HFFc6 (cell line): ENCODE measurements at places on chromosomes 5 and 9. TPM values are rescaled to one million over a fixed set of nuclear protein-coding genes. Genes with fewer than 3 reads are reported as not detected.

DNA sequence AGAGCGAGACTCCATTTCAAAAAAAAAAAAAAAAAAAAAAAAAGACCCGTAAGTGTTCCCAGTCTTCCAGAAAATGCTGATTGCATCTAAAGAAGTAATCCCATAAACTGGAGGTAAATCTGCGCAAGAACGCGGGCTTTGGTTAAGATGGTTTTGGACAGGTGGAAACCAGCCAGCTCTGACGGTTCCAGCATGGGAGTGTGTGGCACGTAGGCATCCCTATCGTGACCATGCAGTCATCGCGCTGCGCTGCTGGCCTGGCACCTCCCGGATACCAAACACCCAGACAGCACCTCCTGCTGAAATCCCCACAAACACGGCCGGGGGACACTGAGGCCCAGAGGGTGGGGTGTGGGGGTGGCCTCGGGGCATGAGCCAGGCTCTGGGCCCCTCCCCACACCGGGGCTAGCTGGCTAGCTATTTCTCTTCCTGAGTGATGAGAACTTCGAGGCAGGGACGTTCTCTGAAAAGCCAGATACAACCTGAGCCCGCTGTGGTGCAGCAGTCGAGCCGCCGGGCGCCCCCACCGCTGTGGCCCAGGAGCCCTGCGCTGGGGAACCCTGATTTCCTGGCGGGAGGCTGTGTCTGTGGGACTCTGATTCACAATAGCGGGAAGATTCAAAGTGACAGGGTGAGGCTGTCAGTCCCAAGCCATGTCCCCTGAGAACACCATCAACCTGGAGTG is 32.2 kb upstream of the NOTCH1 start:
- no peak overlapping the region for H3K27ac ChIP-seq
- peaks cover 4% of the 10 kb centered on the region for H3K27me3 ChIP-seq
- no peak overlapping the region for H3K4me3 ChIP-seq

ORM2 gene
- total RNA-seq: not detected in 3 replicates

DNA sequence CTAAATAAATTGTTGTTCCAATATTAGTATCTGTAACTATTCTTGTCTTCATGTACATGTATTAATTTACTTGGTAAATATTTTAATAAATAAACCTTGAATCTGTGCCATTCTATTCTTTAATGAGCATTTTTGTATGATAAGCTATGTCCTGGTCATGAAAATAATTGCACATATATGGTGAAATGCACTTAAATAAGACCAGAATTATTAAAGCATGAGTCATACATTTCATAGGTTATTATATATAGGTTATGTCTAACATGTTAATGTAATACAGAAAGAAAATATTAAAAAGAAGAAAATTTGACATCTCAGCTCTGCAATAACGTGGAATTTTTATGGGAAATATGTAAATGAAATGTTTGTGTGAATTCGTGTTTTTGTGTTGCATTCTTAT is 1168.1 kb downstream of the TAF11L14 start:
- H3K4me3 ChIP-seq: no peak overlapping the region
- H3K27ac ChIP-seq: no peak overlapping the region
- no peak for DNase-seq
- no peaks in the 10 kb centered on the region for H3K36me3 ChIP-seq

GRCh38 chr5:9924614-9925013 is 294.5 kb upstream of the TAS2R1 start:
- H3K4me1 ChIP-seq: peaks cover 58% of the 10 kb centered on the region
- H3K27ac ChIP-seq: peak overlapping the region; percentile 96
- H3K4me3 ChIP-seq: peak overlapping the region; percentile 49; the same call in 1 of the 2 replicates
- peaks cover 11% of the 10 kb centered on the region for H3K36me3 ChIP-seq

GRCh38 chr5:148805326-148806290 is 20.8 kb upstream of the ADRB2 start:
- H3K27me3 ChIP-seq: no peaks in the 10 kb centered on the region; the same call in 1 of the 2 replicates
- no peak overlapping the region for H3K4me3 ChIP-seq
- H3K4me1 ChIP-seq: peaks cover 71% of the 10 kb centered on the region
- H3K36me3 ChIP-seq: no peaks in the 10 kb centered on the region
- no peak overlapping the region for H3K27ac ChIP-seq

CAMLG gene
- 26.5 to 34.5 TPM (median 33.0 TPM) in 3 replicates for total RNA-seq

GRCh38 chr5:115424030-115424429 is 120.5 kb downstream of the FEM1C start:
- peaks cover 73% of the 10 kb centered on the region for H3K4me1 ChIP-seq
- no peak overlapping the region for H3K27ac ChIP-seq
- H3K4me3 ChIP-seq: no peak overlapping the region
- peaks cover 1% of the 10 kb centered on the region for H3K27me3 ChIP-seq

DNA sequence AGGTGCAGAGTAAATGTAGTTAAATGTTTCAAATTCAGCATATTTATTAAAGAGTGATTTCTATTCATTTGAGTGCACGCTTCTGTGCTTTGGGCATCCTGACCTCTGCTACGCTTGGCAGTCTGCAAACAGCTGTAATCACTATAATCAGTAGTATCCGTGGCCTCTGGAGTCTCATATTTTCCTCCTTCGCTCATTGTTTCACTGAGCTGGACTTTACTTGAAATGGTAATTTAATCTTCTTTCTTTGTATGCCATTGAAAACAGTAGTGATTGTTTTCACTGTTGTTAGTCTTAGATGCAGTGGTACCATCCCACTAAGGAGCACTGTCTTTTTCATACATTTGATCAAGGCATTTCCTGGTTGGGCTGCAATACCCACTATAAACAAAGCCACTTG is 43.5 kb upstream of the CAVIN4 start:
- no peak for DNase-seq
- H3K36me3 ChIP-seq: peaks cover 4% of the 10 kb centered on the region
- H3K27me3 ChIP-seq: no peaks in the 10 kb centered on the region
- H3K27ac ChIP-seq: no peak overlapping the region

DNAH5 gene
- 1.2 to 1.4 TPM (median 1.3 TPM) in 3 replicates for total RNA-seq

GRCh38 chr9:110320651-110321445 is 16.8 kb downstream of the TXNDC8 start:
- H3K4me3 ChIP-seq: no peak overlapping the region
- no peak overlapping the region for H3K27ac ChIP-seq
- H3K27me3 ChIP-seq: peaks cover 3% of the 10 kb centered on the region
- no peaks in the 10 kb centered on the region for H3K36me3 ChIP-seq
- H3K4me1 ChIP-seq: 0 out of 2 replicates have a peak, but pooled peaks cover 4% of the 10 kb centered on the region
